ENCODE measurements at places on chromosomes 7 and 10.

GRCh38 chr10:64379898-64380297 is 858.7 kb downstream of the REEP3 start:
- DNase-seq: no peak

DNA sequence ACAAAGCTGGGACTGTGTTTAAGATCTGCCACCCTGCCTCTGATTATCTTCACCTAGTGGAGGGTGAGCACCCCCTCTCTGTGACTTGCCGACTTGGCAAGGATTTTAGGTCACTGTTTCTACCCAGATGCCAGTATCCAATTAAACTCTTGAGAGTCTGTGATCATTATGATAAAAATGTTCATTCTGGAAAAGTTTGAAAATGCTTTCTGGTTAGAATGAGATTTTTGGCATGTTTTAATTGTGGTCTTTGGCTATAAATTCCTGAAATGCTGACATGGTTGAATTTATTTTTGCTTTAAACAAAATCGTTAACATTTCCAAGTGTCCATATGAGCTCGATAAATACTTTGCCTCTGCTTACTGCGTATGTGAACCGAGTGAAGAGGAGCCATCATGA is 221.4 kb downstream of the BICC1 start:
- no peak for DNase-seq

- DNase-seq: no peak
Measured at GRCh38 chr7:129557686-129558481, 53.6 kb upstream of the NRF1 start.

- DNase-seq: no peak
Measured at GRCh38 chr7:132489776-132490237, 86.5 kb downstream of the PLXNA4 start.

GRCh38 chr10:30368065-30368718 is 19.1 kb upstream of the MTPAP start:
- no peak for DNase-seq

GRCh38 chr10:94076325-94076841 is 82.7 kb downstream of the PLCE1 start:
- DNase-seq: no peak

DNA sequence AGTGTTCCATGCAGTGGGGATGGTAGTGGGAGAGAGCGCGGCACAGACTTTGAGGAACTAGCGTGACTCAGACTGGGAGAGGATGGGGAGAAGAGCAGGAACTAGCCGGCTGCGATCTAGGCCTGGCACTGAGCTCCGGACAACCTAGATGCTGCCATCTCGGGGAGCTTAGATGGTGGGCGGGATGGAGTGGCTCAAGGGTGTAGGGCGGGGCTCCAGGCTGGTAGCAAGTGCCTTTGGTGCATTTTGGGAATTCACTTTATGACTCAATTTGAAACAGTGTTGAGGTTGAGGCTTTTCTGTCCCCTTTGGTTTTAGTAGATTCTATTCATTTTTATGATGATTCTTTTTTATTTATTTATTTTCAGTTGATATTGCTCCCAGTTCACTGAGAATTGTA is 185.3 kb upstream of the GPR26 start:
- no peak for DNase-seq

DNA sequence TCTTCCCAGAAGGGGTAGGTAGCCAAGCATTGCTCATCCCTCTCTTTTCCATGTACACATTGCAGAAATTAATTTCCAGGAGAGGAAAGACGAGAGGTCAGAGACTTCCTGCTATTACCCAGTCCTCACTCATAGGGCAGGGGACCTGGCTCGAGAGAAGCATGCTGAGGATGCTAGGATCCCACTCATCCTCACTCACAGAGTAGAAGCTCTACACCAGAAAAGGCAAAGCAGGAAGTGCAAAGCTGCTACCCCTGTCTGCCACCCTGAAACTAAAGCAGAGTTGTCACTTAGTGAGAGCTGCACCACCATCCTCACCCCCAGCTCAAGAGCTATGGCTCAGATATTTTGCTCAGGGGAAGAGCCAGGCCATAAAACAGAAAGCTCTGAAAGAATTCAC is 9.9 kb downstream of the OR9A2 start:
- DNase-seq: no peak

DNA sequence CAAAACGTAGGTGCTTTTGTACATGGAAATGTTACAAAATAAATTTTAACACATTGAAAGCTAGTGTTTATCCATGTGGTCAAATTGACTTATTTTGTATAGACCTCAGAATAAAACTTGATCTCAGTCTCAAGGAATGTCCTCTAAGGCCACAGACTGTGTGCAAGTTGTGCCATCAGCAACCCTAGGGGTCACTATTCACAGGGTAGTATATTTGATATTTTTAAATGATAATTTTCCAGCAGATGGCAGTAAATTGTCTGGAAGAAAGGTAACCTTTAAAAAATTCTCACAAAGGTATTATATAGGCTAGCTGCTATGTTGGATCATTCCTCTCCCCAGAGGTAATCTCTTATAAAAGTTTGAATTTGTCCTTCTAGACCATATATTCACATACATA is 12.9 kb upstream of the SNX10 start:
- DNase-seq: no peak

- DNase-seq: no peak
Measured at GRCh38 chr10:120530699-120531098, 73.7 kb downstream of the PLPP4 start.

DNA sequence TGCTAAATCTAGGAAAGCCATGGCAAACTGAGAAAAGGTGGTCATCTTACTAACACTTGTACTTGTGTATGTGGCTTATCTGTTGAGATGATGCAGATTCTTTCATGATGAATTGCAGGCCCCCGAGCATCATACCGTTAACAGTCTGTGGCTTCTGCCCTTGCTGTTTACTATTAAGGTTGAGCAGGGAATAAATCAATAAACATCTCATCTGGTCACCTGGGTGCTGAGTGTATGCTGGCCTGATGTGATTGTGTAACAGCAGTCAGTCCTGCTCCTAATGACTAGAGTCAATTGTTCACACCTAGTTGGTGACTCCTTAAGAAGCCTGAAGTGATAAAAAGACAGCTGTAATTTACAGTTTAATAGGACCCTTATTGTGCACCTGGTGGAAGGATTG is 8.3 kb upstream of the GNAT3 start:
- DNase-seq: no peak

DNA sequence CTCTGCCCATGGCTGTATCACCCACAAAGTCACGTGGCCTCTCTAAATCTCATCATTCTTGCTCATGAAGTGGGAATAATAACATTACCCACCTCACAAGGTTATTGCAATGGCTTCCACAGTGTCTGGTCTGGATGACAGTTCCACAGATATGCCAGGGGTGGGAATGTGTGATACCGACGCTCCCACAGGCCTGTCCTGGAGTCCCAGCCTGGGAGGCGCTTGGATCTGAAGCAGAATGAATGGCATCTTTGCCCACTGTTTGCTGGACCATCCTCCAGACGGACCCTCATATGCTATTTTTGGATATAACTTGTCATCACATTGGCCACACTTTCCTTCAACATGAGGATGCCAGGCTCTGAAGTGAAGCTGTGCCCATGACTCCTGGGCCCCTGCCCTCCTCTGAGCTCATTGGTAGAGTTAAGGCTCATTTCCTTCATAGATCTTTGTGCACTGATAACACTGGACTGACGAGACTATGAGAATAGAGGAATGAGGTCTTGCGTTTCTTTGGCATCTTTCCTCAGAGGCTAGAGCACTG is 279.8 kb upstream of the ZNF32 start:
- no peak for DNase-seq

- no peak for DNase-seq
Measured at GRCh38 chr7:135799881-135800280, 51.3 kb upstream of the FAM180A start.

GRCh38 chr10:383519-383918 is 248.3 kb downstream of the ZMYND11 start:
- DNase-seq: no peak

DNA sequence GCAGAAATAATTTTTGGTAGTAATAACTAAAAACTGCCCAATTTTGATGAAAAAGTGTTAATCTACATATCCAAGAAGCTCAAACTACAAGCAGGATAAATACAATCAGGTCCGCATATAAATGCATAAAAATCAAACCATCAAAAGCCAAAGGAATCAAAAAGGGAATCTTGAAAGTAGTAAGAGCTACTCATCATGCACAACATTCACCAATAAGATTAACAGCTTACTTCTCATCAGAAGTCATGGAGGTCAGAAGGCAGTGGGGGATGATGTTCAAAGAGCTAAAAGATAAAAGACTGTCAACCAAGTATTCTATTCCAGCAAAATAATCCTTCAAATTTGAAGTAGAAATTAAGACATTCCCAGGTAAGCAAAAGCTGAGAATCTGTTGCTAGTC is 76.4 kb downstream of the CRPPA start:
- DNase-seq: no peak

DNA sequence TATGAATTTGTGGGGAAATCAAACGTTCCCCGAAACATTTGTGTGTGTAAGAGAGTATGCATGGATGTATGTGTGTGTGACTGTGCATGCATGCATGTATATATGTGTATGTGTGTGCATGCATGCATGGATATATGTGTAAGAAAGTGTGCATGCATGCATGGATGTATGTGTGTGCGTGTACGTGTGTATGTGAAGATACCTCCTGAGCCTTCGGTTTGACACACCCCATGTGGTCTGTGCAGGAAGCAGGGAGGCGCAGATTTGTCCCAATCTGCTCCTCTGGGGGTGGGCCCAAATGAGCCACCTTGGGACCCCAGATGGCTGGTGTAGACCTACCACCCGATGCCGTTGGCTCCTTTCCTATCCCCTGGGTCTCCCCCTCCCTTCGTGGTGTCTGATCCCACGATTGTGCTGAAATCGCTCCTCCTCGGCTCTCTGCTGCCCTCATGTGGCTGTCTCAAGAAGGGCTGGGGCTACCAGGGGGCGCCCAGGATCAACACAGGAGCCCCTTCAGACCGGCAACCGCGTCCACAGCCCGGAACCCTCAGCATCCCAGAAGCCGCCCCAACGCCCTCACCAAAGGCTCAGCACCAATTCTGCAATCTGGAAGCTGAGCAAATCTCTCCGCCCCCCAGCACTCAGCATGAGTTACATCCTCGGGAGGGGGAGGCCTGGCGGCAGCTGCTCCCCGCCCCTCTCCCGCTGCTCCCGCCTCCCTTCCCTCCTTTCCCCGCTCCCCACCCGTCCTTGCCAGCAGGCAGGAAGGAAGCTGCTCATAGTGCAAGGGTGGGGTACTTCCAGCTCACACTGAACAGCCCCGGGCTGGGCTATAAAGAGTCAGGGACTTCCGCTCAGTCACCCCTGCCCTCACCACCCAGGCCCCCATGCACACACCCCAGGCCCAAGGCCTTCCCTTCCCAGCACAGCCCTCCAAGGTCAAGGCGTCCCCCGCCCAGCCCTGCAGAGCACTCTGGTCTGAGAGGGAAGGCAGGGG is 2.3 kb upstream of the NOS3 start:
- no peak for DNase-seq

DNA sequence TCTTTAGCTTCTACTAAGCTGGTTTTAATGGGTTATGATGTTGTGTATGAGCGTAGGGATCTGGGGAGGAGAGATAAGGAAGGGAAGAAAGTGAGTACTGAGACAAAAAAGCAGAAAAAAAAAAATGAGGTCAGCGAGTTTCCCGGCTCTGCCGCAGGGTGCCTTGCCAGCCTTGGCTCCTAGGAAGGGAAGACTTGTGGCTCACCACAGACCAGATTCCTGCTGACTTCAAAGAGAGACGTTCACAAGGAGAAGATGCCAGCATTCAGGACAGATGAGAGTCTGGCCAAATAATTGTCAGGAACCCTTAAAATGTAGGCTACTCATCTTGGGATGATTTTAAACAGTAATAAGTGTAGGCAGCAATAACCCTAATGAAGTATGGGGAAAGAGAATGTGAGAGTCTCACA is 11.4 kb upstream of the FAS start:
- no peak for DNase-seq

GRCh38 chr7:5543361-5543760 is 119.7 kb upstream of the TNRC18 start:
- DNase-seq: no peak

GRCh38 chr10:71648933-71649320 is 70.7 kb downstream of the C10orf105 start:
- no peak for DNase-seq

- no peak for DNase-seq
Measured at GRCh38 chr7:139106959-139107358, 2.6 kb downstream of the ZC3HAV1 start.

DNA sequence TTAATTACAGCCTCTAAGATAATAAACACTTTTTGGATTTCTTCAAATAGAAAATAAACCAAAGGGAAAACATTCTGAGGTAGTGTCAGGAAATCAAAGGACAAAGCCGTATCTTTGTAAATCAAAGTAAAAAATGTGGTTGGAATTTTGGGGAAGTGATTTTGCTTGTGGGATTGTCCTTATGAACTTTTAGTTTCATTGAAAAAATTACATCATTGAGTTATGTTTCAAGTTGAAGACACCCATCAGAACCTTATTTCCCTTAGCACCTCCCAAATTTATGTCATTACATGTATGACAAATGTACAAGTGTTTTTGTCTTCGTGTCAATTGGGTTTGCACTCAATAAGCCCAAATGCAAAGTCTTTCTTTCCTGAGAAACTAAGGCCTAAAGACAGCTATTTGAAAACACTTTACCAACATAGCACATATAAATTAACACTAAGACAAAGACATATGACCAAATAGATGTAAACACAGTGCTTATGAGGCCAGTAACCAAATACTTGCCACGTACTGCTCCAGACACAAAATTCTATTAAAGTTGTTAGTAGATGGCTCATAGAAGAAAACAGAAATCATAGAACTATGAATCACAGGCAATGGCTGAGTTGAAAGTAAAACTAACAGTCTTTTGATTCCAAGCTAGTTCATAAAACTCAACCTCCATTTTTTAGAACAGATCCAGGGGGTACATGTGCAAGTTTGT is 26.9 kb upstream of the LAMB4 start:
- DNase-seq: no peak

DNA sequence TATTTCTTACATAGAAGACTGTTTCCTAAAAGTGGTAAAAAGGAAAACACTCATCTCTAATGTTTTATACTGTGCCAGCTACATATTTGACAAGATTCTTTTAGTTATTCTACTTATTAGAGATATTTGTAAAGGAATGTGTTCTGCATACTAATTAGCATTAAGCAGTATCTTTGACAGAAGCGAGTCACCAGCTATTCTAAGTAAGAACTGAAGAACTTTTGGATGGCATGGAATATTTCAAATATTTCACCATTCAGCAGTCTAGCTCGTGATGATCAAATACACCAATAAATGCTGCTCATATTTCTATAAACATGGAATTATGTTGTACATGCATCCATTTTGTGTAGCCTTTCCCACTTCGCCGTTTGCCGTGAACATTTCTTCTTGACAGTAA is 241.6 kb upstream of the TCF7L2 start:
- DNase-seq: no peak

DNA sequence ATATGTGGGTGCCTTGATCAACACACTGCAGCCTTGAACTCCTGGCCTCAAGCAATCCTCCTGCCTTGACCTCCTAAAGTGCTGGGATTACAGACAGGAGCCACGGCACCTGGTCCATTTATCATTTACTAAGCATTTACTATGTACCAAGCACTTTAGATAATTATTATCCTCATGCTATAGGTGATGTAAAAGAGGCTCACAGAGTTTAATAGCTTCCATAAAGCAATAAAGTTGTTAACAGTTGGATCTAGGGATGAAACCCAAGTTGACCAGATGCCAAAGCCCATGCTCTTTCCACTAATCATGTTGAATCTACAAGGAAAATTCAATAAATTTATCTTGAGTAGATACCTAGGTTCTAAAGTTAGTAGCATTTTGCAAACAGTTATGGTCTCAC is 5.0 kb downstream of the NAPEPLD start:
- no peak for DNase-seq

GRCh38 chr10:116015583-116016333 is 257.2 kb downstream of the GFRA1 start:
- no peak for DNase-seq

All from thoracic aorta (tissue), 2 donors.